ENCODE measurements at places on chromosomes 13 and 19.

- H3K27me3 ChIP-seq, result no peaks in the 10 kb centered on the region
- no peak overlapping the region for H3K4me3 ChIP-seq
- DNase-seq, result no peak
- H3K36me3 ChIP-seq, result no peaks in the 10 kb centered on the region
- no peak overlapping the region for H3K27ac ChIP-seq
- H3K4me1 ChIP-seq, result no peaks in the 10 kb centered on the region
Observed at GRCh38 chr19:29586401-29586800, 19.7 kb upstream of the POP4 start.

DNA sequence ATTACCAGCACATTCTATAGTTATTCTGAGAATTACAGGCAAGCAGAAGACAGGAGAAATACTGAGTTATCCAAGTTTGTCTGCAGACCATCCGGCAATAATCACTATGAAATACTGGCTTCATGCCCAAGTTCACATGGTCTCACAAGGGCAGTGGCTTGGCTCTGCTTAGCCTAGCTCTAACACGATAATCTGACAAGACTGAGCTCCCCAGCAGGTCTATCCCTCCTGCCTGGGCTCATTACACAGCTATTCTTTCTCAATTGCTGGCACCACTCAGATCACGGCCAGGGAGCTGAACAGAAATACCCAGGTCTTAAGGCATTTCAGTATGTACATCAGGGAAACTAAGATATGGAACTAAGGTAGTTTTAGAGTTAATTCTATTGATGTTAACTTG is 361.6 kb upstream of the PCDH20 start:
- no peak overlapping the region for H3K4me3 ChIP-seq
- H3K27me3 ChIP-seq, result no peaks in the 10 kb centered on the region
- no peak for DNase-seq
- no peaks in the 10 kb centered on the region for H3K36me3 ChIP-seq
- H3K4me1 ChIP-seq, result no peaks in the 10 kb centered on the region

DNA sequence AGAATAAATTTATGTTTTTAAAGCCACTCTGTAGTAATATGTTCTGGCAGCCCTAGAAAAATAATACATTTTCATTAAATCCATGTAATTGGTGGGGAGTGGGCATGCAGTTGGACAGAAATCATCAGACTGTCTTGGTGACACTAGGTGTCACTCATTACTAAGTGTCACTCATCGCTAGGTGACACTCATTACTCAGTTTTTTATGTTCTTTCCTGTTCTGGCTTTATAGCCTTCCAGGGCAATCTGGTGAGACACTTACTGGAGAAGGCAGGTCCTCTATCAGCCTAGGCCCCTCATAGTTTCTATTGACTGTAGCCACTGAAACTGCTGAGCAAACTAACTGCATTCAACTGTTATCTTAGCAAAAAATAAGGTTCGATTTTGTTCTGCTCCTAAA is 542.1 kb downstream of the SLITRK1 start:
- H3K27ac ChIP-seq, result no peak overlapping the region
- DNase-seq, result no peak

DNA sequence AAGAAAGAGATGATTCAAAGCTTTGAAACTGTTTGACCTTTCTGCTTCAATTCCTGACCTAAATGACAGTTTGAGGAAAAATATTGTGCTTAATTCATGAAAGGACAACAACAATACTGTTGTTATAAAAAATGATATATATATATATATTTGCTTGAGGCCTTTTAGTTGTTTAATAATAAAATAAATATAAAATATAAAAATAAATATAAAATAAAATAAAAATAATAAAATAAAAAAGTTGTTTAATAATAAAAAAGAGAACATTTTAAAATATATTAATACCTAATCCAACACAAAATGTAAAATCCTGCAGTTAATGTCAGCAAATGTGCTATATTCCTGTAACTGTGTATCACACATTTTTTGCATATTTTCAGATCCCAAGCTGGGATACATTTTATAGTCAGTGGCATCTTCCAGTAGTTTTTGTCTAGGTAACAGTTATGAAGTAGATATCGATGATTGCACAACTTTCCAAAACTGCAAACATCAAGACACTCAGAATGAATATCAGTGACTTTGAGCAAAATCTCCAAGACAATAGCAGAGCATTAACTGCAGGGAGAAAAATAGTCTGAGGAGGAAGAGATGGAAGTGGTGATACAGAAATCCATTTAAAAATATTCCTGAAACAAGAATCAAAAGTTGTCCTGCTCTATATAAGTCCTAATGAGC is 375.5 kb upstream of the KLHL1 start:
- H3K4me3 ChIP-seq, result no peak overlapping the region
- no peaks in the 10 kb centered on the region for H3K27me3 ChIP-seq

- no peaks in the 10 kb centered on the region for H3K4me1 ChIP-seq
- no peaks in the 10 kb centered on the region for H3K27me3 ChIP-seq
- no peak overlapping the region for H3K27ac ChIP-seq
- DNase-seq, result no peak
- no peaks in the 10 kb centered on the region for H3K36me3 ChIP-seq
Observed at GRCh38 chr13:96781141-96781540, 213.1 kb downstream of the OXGR1 start.

- no peak overlapping the region for H3K4me3 ChIP-seq
- no peak for DNase-seq
- H3K27me3 ChIP-seq, result no peaks in the 10 kb centered on the region
- H3K27ac ChIP-seq, result no peak overlapping the region
- no peaks in the 10 kb centered on the region for H3K36me3 ChIP-seq
Observed at GRCh38 chr13:100502446-100502845, 86.1 kb downstream of the GGACT start.

All from breast epithelium (tissue), 4 donors.